ENCODE measurements at places on chromosomes 2 and 18.

GRCh38 chr18:35474884-35475283 is 22.9 kb downstream of the INO80C start:
- no peak for DNase-seq

GRCh38 chr2:172247203-172247602 is 144.5 kb upstream of the DLX2 start:
- no peak for DNase-seq

DNA sequence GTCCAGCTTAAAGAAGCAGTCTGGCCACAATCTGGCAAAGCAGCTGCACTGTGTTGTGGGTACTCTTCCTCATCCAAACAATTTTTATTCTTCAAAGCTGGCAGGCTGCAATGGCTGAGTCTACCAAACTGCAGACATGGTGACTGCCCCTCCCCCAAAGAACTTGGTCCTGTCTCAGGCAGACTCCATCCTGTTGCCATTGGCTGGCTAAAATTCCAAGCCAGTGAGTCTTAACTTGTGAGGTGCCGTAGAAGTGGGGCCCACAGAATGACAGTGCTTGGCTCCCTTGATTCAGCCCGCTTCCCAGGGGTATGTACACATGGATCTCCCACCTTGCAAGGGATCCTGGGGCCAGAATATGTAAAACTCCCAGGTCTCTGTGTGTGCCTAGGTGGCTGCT is 14.5 kb upstream of the NXPH2 start:
- no peak for DNase-seq

- DNase-seq, result no peak
Observed at GRCh38 chr18:39741755-39742466, 2176.3 kb upstream of the CELF4 start.

DNA sequence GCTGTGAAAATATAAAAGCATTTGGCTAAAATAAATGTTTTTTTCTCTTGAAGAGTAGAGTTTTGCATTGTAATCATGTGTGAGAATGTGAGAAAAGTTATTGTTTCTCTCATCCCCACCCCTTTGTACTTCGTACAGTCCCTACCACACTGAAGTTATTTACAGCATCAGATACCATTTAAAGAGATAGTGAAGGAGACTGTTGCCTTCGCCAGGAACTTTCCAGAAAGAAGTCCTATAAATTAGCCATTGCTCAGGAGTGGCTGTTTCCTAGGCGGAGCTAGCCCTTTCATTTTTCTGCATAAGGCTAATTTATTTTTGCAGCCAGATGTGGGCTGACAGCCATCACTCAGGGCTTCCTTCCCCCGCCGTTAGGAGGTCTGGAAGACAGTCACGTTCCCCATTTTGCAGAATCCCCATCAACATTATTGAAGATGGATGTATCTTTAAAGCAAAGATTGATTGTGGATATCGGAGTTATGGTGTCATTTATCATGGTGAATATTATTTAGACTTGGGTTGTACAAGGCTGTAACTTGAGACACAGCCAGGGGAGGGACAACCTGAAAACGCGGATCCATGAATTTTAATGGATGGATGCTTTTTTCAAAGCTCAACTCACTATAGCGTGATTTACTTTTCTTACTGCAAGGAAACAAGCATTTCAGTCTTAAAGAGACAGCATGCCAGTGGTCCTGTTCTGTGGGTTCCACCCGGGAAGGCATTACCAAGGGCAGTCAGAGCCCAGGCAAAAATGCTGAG is 17.1 kb downstream of the TSHZ1 start:
- no peak for DNase-seq

DNA sequence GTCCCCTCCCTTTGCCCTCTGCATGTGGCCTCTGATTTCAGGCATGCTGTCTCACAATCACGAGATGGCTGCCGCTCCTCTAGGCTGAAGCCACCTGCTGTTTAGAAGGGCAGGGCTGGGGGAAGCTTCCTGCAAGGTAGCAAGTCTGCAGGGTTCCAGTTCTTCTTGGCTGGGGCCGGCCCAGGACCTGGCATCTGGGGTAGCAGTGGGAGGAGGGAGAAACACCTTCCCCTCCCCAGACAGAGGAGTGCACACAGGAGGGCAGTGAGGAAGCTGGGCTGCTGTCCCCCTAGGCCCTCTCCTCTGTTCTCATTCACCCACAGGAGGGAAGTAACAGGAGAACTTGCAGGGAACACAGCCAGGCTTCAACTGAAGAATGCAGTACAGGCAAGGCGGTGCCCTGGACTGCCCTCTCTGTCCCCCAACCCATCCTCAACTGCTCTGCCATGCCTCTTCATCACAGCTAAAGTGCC is 345.9 kb upstream of the HS6ST1 start:
- no peak for DNase-seq

- DNase-seq, result no peak
Observed at GRCh38 chr2:132734961-132735360, 65.0 kb upstream of the LYPD1 start.

DNA sequence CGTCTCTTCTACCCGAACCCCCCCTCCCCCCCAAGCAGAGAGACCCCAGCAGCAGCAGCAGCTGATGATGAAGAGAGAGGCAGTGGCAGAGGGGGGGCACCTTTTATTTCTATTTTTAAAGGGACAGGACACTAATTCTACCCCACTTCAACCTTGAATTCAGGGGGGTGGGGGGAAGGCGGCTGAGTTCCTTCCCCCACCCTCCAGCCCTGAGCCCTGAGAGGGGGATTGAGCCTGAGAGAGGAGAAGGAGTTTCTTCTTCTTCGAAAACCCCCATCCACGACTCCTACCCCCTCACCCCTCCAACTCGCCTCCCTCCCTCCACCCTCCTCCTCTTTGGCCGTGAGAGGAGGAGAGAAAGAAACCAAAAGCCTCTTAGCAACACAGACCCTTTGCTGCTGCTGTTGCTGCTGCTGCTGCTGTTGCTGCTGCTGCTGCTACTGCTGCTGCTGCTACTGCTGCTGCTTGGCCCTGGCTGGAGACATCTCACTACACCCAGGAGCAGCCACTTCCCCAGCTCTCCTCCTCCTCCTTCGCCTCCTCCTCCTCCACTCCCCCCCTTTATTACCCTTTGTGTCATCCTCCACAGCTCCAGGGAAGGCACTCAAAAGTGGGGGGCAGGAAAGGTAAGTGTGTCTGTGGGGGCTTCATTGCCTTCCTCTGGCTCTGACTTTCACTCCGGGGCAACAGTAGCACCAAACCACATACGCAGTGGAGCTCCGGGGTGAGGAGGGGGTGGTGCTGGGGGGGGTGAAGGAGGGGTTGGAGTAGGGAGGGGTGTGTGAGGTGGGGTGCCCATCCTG is at the start of gene MBD5:
MBD5 (plus strand) TSS at position 33 of the 803 bp plus-strand sequence.
- no peak for DNase-seq

All from SJSA1 (cell line).